ENCODE measurements at places on chromosomes 16 and 17. TPM values are rescaled to one million over a fixed set of nuclear protein-coding genes. Genes with fewer than 3 reads are reported as not detected.

- DNase-seq: no peak
These were observed 650.4 kb downstream of the WWOX start for GRCh38 chr16:78749745-78750268.

Gene VAMP2
- 52.4 TPM for total RNA-seq

Gene MT1E
- 410 TPM for total RNA-seq

Gene C17orf78
- total RNA-seq: not detected

Gene GID4
- total RNA-seq: 17.4 TPM

- no peak for DNase-seq
These were observed 6.6 kb upstream of the DPEP2 start for GRCh38 chr16:68005786-68006286.

GRCh38 chr17:55273579-55274354 is 9.0 kb downstream of the HLF start:
- no peak for DNase-seq

- no peak for DNase-seq
These were observed 1.3 kb downstream of the MAPK8IP3 start for GRCh38 chr16:1707193-1707790.

DNA sequence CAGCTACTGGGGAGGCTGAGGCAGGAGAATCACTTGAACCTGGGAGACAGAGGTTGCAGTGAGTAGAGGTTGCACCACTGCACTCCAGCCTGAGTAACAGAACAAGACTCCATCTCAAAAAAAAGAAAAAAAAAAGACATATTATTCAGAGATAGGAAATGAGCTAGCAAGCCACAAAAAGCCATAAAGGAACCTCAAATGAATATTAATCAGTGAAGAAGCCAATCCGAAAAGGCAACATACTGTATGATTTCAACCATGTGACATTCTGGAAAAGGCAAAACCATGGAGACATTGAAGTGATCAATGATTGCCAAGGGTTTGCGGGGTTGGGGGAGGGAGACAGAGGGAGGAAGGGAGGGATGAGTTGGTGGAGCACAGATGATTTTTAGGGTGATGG is 8.4 kb upstream of the EXOC7 start:
- DNase-seq: no peak
